ENCODE measurements at places on chromosomes 6 and 20.

- DNase-seq, result no peak
These were observed 497.0 kb downstream of the BTBD3 start for GRCh38 chr20:12414446-12415274.

- no peak for DNase-seq
These were observed 409.1 kb downstream of the QKI start for GRCh38 chr6:163823577-163823976.

DNA sequence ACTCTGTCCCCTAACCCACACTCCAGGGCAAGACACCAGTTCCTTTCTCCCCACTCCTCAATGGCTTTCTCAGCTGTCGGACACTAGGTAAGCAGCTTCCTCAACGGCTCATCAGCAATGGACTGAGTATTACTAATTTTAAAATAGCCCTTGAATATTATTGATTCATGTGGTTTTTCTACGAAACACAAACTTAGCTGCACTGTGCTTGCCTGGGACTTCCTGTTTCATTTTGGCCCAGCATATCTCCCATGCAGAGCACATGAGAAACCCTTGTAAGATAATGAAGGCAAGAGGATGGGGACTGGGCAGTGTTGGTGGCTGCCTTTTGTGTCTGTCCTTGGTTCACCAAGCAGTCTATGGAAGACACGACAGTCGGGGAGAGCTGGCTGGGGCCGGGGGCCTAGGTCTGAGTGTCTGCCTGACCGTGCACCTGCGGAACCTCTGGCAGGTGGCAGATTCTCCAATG, 48.9 kb downstream of the RNASET2 start:
- DNase-seq, result no peak

DNA sequence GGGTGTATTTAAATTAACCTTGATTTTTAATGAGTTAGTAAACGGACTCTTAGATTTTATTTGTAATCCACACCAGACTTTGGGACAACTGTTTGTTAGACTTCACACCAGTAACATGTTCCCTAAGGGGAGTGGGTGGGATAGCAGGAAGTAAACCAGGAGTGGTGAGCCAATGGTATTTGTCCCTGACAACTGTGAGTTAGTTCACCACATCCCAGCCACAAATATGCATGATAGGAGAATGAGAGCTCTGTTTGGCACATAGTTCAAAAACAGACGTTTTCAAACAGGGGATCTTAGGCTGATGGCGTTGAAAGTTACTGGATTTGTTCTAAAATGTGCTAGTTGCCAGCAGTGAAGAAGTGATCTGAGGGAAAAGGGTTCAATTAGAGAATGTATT, 18.7 kb upstream of the COL10A1 start:
- DNase-seq, result peak; percentile 83

DNA sequence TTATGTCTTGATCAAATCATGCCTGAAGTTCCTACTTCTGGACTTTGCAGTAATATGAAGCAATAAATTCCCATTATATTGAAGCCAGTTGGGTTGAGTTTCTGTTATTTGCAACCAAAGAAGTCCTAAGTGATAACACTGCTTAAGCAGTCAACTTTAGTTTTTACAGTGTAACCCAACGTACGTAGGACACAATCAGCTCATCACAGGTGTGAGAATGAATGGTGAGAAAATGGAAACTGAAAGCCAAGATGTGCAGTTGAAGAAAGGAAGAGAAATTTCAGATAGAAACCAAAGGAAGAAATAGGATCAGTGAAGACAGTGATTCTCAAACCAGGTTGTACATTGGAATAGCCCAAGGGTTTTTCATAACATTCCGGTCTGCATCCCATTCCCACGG, 211.4 kb upstream of the ZFP64 start:
- DNase-seq, result no peak

Measured in EH (cell line).